ENCODE measurements at places on chromosomes 11 and 22.

GRCh38 chr22:45104313-45104712 lies 59.4 kb upstream of the NUP50 start:
- no peak for DNase-seq

DNA sequence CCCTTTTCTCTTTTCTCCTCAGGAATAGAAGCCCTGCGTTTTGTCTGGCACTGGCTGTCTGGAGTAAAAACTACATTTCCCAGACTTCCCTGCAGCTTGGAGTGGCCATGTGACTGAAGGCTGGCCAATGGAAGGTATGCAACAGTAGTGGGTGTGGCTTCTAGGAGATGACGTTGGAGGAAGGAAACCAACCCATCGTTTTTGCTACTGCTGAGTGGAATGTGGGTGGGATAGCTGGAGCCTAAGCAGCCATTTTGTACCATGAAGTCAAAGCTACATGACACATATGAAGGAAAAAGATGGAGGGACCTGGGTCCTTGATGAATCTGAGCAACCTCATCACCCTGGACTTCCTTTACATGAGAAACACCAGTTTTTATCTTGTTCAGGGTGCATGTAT lies 19.6 kb downstream of the FGF3 start:
- DNase-seq, result no peak

- no peak for DNase-seq
These were observed 25.1 kb downstream of the RGL4 start for GRCh38 chr22:23715806-23716375.

- DNase-seq, result no peak
These were observed 20.8 kb downstream of the VPS37C start for GRCh38 chr11:61140416-61140815.

GRCh38 chr11:34213366-34213765 lies 107.9 kb downstream of the NAT10 start:
- DNase-seq, result no peak

- DNase-seq, result no peak
These were observed 32.6 kb downstream of the PRDM11 start for GRCh38 chr11:45178890-45179671.

DNA sequence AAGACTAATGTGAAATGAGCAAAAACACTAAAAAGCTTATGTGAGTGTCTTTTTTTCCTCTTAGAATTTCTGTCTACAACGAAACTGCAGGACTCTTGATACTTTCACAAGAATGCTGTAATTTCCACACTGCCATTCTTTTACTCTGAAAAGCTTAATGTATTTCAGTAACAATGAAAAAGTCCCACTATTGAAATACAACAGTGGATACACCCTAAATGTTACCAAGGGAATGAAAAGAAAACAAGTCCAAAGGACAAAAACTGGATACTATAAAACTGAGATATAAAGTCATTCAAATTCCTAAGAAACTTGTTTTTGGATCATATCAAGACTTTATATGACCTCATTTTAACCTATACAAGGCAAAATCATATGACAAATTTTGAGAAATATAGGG lies 77.4 kb downstream of the SOX6 start:
- no peak for DNase-seq

DNA sequence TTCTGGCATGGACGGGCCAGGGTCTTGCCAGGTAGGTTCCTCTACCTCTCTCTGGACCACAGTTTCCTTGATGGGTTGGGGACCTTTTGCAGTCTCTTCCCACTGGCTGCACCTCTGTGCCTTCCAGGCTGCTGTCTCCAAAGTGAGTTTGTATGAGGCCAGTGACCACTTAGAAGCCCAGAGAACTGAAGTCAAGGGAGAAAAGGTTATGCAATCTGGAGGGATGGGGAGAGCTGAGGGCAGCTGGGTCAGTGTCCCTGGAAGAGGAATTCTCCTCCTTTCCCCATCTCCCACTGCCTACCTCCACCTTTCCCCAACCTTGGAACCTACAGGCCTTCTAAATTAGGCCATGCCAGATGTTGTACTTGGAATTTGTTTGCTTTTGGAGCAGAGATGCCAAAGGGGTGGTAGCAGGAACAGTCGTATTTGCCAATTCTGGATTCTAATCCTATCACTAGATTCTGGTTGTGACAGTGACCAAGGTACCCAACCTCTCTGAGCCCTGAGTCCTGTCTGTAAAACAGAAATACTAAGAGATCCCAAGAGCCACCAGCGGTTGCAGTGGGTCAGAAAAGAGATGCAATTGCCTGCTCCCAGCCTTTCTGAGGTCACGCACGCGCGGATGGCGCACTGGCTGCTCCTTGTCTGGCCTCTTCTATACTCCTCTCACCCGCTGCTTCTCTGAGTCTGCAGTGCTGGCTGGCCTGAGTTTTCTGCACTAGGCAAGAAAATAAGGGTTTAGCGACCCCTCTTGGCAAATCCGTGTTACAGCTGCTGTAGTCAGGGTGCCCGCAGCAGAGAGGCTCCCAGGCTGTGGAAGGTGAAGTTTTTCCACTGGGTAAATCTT lies 10.7 kb upstream of the ACCSL start:
- no peak for DNase-seq

DNA sequence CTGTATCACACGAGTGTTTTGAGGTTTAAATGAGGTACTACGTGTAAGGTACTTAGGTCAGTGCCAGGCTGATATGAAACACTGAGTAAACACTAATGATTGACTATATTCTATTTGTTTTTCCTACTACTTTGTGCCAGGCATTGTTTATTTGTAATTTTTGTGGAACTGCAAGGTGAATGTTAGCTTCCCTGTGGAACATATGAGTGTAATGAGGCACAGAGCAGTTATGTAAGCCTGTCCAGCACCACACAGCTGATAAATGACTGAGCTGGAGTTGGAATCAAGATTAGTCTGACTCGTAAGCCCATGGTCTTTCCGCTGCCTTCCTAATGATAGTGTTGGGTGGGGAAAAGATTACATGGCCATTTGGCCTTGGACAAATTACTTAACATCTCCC lies 5.9 kb downstream of the SLC37A2 start:
- no peak for DNase-seq

DNA sequence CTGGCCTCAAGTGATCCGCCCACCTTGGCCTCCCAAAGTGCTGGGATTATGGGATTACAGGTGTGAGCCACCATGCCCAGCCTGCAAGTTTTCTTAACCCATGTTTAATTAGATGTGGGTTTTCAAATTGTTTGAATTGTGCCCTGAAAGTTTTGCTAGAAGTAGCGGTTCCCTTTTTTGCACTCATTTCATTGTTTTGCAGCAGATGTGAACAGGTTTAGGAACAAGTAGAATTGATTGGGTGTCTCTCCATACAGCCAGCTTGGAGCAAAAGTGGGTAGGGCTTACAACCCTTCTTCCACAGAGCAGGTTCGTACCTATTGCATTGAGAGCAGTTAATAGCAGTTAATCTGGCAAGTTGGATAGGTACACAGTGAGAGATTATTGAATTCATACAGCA lies 16.1 kb downstream of the EWSR1 start:
- no peak for DNase-seq

DNA sequence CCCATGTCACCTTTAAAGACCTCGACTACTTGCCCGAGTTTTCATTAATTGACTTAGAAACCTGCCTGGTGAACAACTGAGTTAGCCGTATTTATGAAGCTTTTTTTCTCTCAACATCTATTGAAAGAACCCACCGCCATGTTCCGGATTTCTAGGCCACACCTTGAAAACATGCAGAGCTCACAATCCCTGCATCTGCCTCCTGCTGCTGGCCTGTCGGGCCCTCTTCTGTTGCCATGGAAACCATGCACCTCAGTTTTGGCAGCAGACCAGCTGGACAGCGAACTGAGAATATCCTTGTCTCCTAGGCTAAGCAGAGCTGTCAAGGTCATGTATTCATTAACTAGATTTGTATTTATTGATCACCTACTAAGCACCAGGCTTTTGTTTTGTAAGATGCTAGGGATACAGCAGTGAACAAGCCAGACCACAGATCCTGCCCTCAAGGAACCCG lies 4.3 kb upstream of the PATZ1 start:
- no peak for DNase-seq

DNA sequence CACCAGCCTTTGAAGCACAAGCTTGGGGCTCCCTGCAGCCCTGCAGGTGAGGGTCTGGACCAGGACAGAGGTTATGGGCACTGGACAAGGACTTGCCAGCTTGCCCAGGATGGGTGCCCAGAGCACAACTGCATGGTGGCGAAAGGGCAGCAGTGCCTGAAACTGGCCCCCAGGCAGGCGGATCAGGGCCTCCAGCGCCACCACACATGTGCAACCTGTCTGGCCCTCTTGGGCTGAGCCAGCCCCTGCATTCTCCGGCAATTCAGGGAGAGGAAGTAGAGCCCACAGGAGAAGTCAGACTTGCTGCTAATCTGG lies 18.8 kb downstream of the MB start:
- no peak for DNase-seq

- DNase-seq, result no peak
These were observed 48.6 kb upstream of the CD82 start for GRCh38 chr11:44516688-44517507.

DNA sequence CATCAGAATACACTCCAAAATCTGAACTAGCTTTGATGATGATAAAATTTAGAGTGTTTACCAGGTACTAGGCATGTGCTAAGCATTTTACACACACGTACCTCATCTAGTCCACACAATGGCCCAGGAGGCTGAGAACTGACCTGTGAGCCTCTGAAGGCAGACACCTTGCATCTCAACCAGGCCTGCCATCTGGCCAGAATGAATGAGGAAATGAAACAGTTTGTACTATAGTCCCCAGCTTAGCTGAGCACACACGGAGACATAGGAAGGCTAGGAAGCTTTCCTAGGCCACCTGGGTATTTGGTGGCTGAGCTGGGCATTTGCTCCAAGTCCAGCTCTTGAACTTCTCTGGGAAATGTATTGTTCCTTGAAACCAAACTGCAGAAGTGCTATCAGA lies 6.9 kb upstream of the SHANK3 start:
- DNase-seq, result no peak

- DNase-seq, result no peak
These were observed 4.2 kb downstream of the GRAMD1B start for GRCh38 chr11:123434262-123434661.

DNA sequence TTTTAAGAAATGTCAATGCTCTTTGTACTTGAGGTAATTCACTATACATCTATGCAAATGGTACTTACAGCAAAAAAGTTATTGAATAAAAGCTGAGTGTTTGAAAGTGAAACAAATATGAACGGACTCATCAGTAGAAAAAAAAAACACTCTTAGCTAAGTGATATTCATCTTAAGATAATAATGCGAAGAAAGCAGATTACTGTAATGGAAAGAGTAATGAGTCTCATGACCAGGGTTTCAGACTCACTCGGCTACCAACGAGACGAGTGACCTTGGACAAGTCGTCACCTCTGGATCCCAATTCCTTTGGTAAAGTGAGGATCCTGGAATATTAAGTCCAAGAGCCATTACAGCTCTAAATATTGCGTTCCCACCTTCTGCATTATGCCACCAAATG lies 57.0 kb downstream of the PACSIN2 start:
- no peak for DNase-seq

GRCh38 chr11:34773211-34773610 lies 143.0 kb downstream of the APIP start:
- DNase-seq, result no peak

DNA sequence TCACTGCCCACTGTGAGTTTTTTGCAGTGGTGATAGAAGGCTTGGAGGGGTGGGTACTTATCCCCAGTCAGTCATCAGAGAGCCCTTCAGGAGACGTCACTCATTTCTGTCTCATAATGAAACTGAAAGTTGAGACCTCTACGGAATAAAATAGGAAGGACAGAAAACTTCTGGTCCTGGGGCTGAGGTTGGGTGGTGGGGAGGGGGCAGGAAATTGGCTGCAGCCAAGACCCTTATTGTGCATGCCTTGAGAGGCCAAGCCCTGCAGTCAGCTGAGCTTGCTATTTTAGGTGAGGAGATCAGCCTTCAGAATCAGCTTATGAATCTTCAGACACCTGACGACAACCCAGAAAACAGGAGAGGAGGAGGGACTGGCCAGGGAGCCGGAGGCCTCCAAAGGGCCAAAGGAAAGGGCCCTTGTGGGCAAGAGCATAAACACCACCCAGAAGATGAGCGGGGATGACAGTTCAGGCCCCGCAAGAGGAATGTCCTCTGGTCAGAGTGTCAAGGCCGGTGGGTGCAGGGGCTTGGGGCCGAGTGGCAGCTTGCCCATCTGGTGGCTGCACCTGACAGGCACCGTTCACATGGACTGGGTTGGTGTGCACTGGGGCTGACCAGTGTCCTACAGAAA lies 17.9 kb upstream of the ADA2 start:
- no peak for DNase-seq

DNA sequence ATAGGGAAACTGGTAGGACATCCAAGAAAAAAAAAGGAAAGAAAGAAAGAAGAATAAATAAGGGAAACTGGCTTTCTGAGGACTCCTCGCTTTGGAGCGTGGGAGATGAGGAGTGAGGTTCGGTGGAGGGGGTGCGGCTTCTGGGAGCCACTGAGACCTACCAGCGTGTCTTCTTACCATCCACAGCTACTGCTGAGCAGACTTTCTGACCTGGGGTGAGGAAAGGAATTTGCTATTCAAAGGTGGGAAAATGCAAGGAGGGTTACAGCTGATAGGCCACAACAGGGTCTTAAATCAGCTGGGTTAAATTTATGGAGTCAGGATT lies 488 bp upstream of the SELENOM start:
- DNase-seq, result no peak
